A549 treated with Hydrocortisone at 1 μM for 4 hours (cell line): ENCODE measurements at places on chromosomes 5 and 9. TPM values are rescaled to one million over a fixed set of nuclear protein-coding genes. Genes with fewer than 3 reads are reported as not detected.

OR1Q1 gene
- not detected in 5 replicates for total RNA-seq

PKD2L2 gene
- total RNA-seq, result 0.12 TPM in 1 of 5 replicates, not detected in the others

COL15A1 gene
- 0.56 to 0.66 TPM (median 0.63 TPM) in 5 replicates for total RNA-seq

SPINK5 gene
- not detected in 5 replicates for total RNA-seq

SHOC1 gene
- 0.02 TPM in 1 of 5 replicates, not detected in the others for total RNA-seq

STK32A gene
- total RNA-seq, result 0.21 to 0.38 TPM (median 0.24 TPM) in 5 replicates

CRHBP gene
- total RNA-seq, result 0.16 to 0.38 TPM (median 0.32 TPM) in 3 of 5 replicates, not detected in the others

CNTLN gene
- total RNA-seq, result 3.9 to 6.5 TPM (median 5.3 TPM) in 5 replicates

PDZD2 gene
- total RNA-seq, result 0.30 to 0.79 TPM (median 0.56 TPM) in 5 replicates

SH3PXD2B gene
- 15.3 to 20.0 TPM (median 18.8 TPM) in 5 replicates for total RNA-seq

PDGFRB gene
- 0.18 to 0.74 TPM (median 0.36 TPM) in 5 replicates for total RNA-seq

CDH9 gene
- not detected in 5 replicates for total RNA-seq

DTWD2 gene
- total RNA-seq, result 1.1 to 1.7 TPM (median 1.5 TPM) in 5 replicates

FRRS1L gene
- total RNA-seq, result 0.15 to 0.21 TPM (median 0.21 TPM) in 5 replicates

PCDHB5 gene
- 1.1 to 1.8 TPM (median 1.6 TPM) in 5 replicates for total RNA-seq

FOXD4L3 gene
- total RNA-seq, result 0.08 to 0.16 TPM (median 0.12 TPM) in 3 of 5 replicates, not detected in the others

OTP gene
- 0.03 to 0.16 TPM (median 0.13 TPM) in 5 replicates for total RNA-seq

RASEF gene
- 6.5 to 7.4 TPM (median 6.7 TPM) in 5 replicates for total RNA-seq

AHRR gene
- total RNA-seq, result 3.9 to 5.5 TPM (median 5.2 TPM) in 5 replicates
